ENCODE measurements at places on chromosomes 1 and 21.

DNA sequence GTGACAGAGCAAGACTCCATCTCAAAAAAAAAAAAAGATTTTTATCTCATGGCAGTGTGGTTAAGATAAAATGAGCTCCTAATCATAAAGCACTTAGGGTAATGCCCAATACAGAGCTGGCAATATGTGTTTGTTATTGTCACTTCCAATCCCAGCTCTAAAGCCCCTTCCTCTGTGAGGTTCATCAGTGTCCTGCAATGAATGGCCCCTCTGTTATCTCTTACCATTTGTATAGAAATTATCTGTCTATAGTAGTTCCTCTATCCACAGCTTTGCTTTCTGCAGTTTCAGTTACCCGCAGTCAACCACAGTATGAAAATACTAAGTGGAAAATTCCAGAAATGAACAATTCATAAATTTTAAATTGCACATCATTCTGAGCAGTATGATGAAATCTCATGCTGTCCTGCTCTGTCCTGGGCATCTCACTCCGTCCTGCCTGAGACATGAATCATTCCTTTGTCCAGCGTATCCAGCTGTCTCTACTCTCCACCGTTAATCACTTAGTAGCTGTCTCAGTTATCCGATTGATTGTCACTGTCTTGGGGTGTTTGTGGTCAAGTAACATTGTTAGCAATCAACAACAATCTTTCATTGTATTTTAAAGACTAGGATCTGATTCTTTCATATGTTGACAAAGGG is 50.2 kb upstream of the DNAH14 start:
- DNase-seq = no peak

GRCh38 chr1:107122225-107122624 is 18.6 kb upstream of the NTNG1 start:
- no peak for DNase-seq

DNA sequence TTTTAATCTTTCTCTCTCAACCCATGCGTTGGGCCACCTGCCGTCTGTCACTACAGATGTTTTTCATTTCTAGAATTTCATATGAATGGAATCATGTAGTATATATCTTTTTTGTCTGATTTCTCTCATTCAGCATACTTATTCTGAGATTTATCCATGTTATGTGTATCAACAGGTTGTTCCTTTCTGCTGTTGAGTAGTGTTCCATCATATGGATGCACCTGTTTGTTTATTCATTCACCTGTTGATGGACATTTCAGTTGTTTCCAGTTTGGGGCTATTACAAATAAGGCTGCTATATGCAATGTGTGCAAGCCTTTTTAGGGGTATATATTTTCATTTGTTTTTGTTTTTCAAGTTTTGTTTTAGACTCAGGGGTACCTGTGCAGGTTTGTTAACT is 9.4 kb upstream of the SLC41A1 start:
- DNase-seq = no peak

DNA sequence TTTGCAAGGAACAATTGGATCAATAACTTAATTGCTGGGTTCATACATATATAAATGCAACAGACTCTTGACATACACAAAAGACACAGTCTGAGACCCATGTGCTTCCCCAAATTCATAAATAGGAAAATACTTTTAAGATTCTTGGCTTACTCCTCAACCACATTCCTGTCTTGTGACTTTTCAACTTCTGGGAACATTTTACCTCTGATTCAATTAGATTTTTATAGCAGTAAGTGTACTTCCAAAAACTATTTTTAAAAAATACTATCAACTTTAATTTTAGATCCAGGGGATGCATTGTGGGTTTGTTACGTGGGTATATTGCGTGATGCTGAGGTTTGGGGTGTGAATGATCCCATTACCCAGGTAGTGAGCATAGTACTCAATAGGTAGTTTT is 406.7 kb downstream of the RPS6KC1 start:
- no peak for DNase-seq

DNA sequence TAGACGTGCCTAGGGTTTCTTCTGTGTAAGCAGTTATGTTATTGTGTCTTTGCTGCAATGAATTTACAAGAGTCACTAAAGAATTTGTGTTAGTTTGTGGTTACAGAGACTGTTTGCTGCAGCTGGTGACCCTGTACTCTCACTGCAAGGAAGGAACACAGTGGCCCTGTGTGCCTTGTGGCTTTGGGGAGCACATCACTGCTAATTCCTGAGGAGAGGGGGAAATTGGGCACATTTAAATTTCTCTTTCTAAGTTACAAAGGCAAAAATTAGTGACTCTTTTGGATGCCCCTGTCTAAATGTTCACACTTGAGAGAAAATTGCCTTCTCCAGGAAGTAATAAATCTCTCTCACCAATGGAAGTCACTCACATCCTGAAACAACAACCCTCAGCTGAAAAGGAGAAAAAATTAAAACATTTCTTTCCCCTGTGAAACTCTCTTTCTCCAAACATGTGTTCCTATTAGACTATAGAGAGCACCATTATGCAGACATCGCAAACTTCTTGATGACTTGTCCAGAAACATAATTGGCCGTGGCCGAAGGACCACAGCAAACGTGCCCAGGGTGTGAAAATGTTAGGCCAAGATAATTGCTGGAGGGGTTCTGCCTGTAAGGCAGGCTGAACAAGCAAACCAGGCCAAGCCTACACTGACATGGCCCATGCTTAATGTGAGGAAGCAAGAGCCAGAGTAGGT is 32.3 kb upstream of the SPAG17 start:
- DNase-seq = no peak

DNA sequence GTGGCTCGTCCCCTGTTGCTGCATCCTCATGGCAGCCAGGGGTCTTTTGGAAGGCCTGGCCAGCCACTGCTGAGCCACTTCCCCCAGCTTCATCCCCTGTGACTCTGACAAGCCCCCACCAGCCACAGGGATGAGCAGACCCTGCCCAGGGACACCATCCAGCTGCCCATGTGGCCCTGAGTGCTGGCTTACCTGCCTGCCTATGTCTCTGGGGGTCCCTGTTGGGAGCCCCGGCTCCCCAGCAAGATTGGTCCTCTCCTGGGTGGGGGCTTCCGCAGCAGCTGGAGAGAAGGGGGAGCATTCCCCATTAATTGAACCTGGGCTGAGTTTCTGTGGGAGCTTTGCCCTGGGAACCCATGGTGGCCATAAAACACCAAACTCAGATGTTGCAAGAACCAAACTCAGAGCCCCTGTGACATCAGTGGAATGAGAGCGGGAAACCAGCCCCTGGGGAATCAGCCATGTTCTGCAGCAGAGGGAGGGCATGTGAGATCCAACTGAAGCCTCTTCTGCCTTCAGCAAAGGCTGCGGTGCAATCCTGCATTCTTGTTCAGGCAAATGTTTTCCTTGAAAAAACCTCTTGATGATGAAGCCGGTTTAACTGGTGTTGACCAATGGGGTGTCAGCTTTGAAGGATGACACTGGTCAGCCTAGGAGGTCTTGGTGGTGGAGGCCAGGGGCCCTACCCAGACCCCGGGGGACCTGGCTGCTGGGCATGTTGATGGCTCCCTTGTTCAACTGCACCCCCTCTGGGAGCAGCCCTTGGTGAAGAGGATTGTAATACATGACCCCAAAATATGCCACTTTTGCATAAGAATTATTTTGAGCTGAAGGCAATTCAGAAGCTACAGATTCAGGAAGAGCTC is 28.3 kb upstream of the COL18A1 start:
- DNase-seq = no peak

DNA sequence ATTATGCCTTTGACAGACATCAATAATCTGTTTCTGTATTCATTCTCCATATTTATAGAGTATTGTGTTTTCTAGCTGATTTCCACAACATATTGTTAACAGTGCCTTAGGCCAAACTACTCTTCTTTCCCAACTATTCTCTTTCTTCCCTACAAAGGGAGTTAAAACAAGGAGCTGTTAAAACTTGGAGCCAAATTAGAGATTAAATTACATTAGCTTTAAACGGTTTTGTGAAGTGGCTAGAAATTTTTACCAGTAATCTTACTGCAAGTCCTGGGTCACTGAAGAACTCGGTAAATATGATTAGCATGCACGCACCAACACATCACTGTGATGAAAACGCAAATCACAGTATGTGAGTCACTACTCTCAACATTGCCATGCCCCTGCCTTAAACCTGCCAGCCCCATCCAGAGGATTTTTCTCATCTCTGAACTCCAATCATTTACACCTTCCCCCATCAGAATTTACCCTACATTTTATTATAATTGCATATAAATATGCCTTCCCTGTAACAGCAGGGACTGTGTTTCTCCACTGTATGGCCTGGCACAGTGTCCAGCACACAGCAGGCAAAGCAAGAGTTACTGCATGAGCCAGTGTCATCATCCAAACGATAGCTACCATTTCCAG is 1.5 kb upstream of the PRDX6 start:
- no peak for DNase-seq

DNA sequence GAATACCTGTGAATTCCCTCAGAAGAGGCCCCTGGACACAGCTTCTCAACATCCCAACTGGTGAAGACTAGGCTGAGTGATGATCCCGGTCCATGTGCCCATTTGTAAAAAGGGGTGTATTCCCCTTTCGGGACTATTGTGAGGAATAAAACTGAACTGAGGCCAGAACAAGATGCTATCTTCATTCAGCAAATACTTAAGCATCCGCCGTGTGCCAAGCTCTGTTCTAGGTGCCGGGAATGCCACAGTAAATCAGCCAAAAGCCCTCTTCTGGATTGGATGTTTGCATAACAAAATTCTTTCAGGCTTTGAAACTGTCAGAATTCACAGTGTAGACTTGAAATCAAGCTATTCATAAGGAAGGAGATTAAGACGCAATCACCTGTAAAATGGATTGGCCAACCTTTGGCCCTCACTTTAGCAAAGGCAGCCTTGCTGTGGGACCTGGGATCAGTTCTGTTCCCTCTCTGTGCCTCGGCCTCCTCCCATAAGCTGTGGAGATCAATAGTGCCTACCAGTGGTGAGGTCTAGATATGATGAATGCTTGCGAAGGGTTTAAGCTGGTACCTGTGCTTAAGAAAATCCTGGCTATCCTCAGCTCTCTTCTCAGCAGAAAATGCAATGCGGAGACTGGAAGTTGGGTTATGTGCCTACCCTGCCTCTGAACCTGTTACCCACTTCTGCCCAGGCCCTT is 1.8 kb downstream of the ALPL start:
- no peak for DNase-seq

- peak; percentile 92 for DNase-seq
Measured at GRCh38 chr1:222634180-222635013, 16.5 kb downstream of the MIA3 start.

DNA sequence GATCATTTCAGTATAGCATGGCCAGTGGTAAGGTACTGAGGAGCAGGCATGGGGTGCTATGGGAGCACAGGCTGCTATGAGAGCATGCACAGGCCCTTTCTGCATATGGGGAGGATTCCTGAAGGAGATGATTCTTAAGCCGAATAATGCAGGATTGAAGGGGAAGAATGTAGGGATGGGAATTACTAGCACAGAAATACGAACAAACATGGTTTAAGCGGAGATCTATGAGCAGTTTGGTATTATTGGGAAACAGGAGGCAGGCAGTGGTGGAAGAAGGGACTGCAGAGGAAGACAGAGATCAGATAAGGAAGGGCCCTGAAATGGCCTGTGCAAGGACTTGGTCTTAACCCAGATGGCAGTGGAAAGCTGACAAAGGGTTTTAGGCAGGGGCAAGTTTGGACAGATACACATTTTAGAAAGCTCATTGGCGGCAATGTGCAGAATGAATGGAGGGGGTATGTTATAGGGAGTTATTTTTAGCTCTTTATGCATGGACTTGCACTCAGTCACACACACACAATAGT is 1.7 kb downstream of the OSCP1 start:
- no peak for DNase-seq

DNA sequence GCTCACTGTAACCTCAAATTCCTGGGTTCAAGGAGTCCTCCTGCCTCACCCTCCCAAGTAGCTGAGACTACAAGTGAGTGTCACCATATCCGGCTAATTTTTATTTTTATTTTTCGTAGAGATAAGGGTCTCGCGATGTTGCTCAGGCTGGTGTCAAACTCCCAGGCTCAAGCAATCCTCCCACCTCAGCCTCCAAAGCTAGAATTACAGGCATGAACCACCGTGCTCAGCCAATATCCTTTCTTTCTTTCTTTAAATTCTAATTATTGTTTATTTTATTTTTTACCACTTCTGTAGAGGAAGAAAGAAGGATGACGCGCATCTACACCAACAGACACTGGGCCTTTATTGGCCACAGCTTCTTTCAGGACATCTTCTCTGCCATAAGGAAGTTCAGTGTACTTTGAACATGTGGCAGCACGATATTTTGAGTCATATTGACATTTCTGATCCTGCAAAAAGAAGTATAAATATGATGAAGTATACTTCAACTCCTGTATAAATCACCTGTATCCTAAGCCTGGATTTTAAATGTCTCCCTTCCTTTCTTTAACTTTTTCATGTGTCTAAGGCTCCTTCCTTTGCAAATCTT is 15.8 kb downstream of the CTSS start:
- DNase-seq = no peak

DNA sequence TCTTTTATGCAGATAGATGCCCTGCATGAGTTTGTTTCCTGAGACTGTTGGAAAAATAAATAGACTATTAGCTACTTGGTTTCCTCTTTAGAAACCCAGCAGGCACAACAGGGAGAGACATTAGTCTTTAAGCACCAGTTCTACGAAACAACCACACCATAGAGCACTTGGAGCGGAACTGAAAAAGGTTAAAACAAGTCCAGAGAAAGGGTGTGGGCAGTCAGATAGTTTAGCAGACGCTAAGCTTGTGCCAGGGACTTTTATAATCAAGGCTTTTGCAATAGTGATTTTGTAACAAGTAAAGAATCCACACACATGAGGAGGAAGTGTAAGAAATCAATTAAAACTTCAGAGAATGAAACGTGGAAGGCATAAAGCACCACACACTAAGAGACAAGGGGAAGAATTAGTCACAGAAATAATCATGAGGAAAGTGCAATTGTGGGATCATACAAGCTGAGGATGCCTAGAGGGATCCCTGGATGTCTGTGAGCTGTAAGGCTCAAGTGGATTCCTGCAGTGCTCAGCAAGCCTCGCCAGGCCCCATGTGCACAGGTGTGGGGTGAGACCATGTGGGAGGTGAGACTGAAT is 37.8 kb upstream of the TLR5 start:
- DNase-seq = peak; percentile 5

GRCh38 chr1:67726224-67726623 is 41.2 kb downstream of the GADD45A start:
- no peak for DNase-seq

DNA sequence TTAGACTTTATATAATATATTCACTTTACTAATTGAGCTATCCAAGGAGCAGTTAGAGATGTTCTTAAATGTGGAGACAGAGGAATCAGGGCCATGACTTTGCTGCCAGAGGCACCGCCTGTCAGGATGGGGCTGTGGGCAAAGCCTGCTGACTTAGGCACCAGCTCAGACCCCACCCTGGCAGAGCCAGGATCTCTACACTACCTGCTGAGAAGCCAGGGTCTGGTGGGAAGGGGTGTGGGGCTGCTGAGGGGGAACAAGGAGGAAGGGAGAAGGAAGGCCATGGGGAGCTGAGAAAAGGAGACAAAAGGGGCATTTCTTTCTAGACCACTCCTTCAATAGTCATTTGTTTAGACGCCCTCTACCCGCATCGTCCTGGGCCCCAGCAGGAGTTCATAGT is 104.8 kb downstream of the TMEM53 start:
- no peak for DNase-seq

GRCh38 chr1:175338387-175339135 is 146.0 kb upstream of the KIAA0040 start:
- DNase-seq = peak; percentile 54
